MCF 10A (cell line): ENCODE measurements at places on chromosomes 5 and 9. TPM values are rescaled to one million over a fixed set of nuclear protein-coding genes. Genes with fewer than 3 reads are reported as not detected.

Gene DMRT3
- total RNA-seq: not detected in 2 replicates

Gene PCDHGB7
- total RNA-seq: 0.75 and 1.2 TPM in 2 replicates

Gene TAF11L10
- not detected in 2 replicates for total RNA-seq

Gene EIF4E1B
- total RNA-seq: not detected in 2 replicates

Gene GFI1B
- total RNA-seq: not detected in 2 replicates

Gene LRRC19
- total RNA-seq: not detected in 2 replicates

Gene CHMP5
- total RNA-seq: 67.6 and 85.1 TPM in 2 replicates

Gene FGF1
- total RNA-seq: 0.34 and 0.65 TPM in 2 replicates

Gene FGF18
- total RNA-seq: not detected in 2 replicates

Gene AMBP
- not detected in 2 replicates for total RNA-seq

Gene TMEM232
- 2.8 and 3.1 TPM in 2 replicates for total RNA-seq

- H3K27ac ChIP-seq: no peak overlapping the region
- no peak overlapping the region for H3K4me3 ChIP-seq
- DNase-seq: no peak
- H3K36me3 ChIP-seq: no peaks in the 10 kb centered on the region
- no peaks in the 10 kb centered on the region for H3K27me3 ChIP-seq
- H3K4me1 ChIP-seq: peaks cover 18% of the 10 kb centered on the region
Measured at GRCh38 chr9:95383185-95383676, 65.7 kb upstream of the FANCC start.

GRCh38 chr9:3296536-3296935 is 229.3 kb downstream of the RFX3 start:
- peaks cover 6% of the 10 kb centered on the region for H3K36me3 ChIP-seq
- H3K27ac ChIP-seq: no peak overlapping the region
- no peaks in the 10 kb centered on the region for H3K27me3 ChIP-seq
- H3K4me3 ChIP-seq: no peak overlapping the region

- peak; percentile 2 for DNase-seq
- no peak overlapping the region for H3K27ac ChIP-seq
- no peaks in the 10 kb centered on the region for H3K36me3 ChIP-seq
- H3K4me3 ChIP-seq: no peak overlapping the region
- H3K4me1 ChIP-seq: peaks cover 4% of the 10 kb centered on the region
Measured at GRCh38 chr5:84696651-84697050, 312.0 kb upstream of the EDIL3 start.

- DNase-seq: no peak
- H3K27ac ChIP-seq: no peak overlapping the region
- no peaks in the 10 kb centered on the region for H3K4me1 ChIP-seq
- H3K36me3 ChIP-seq: peaks cover 52% of the 10 kb centered on the region
- H3K4me3 ChIP-seq: no peak overlapping the region
Measured at GRCh38 chr5:123605822-123606221, 93.8 kb downstream of the CSNK1G3 start.

DNA sequence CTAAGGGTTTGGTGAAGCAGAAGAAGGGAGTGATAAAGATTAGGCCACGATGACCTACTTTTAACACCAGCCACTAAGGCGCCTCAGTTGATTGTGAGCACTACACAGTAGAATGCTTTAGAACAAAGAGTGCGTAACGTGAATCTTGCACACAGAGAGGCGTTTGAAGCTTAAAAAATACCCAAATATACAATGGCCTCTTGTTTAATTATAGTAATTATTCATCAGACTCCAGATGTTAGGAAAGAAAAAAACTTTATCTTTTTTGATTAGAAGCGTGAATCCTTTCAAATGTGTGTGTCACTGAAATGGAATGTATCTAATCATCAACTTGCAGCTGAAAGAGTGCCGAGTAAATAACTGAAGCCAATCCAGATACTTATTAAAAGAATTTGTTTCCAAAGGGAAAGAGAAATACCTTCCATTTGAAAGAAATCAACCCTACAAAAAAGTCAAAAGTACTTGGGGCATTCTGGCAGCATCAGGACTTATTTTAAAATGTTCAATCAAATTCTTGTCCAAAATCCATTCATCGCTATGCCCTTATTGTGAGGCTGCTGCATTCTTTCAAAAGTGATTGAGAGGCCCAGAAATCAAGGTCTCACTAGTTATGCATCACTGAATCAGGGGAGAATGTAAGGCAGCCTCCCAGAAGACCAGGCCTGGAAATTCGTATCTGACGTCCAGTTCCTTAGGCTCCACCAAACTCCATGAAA is 337.5 kb downstream of the ZNF608 start:
- H3K36me3 ChIP-seq: no peaks in the 10 kb centered on the region
- no peaks in the 10 kb centered on the region for H3K4me1 ChIP-seq
- no peaks in the 10 kb centered on the region for H3K27me3 ChIP-seq

GRCh38 chr5:39500551-39501175 is 75.9 kb upstream of the DAB2 start:
- DNase-seq: no peak
- peaks cover 15% of the 10 kb centered on the region for H3K4me1 ChIP-seq
- H3K27ac ChIP-seq: no peak overlapping the region
- H3K27me3 ChIP-seq: no peaks in the 10 kb centered on the region
- H3K4me3 ChIP-seq: no peak overlapping the region

DNA sequence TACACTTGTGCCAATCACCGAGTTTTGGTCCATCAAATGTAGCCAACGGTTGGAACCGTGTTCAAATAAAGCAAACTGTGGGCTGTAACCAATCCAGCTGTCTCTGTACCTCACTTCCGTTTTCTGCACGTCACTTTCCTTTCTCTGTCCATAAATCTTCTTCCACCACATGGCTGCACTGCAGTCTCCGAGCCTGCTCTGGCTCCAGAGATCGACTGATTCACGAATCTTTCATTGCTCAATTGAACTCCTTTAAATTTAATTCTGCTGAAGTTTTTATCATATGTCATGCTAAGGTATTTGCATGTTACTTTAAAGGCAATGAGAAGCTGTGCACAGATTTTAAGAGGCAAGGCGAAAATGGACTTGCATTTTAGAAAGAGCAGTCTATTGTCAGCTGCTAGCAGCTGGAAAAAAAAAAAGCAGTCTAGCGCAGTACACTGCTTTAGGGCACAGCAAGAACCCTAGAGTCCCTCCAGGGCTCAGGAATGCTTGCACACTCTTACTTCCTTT is 13.2 kb downstream of the TTC39B start:
- peaks cover 13% of the 10 kb centered on the region for H3K36me3 ChIP-seq
- no peak overlapping the region for H3K27ac ChIP-seq
- no peak for DNase-seq
- no peaks in the 10 kb centered on the region for H3K27me3 ChIP-seq
- peaks cover 21% of the 10 kb centered on the region for H3K4me1 ChIP-seq

- H3K27ac ChIP-seq: no peak overlapping the region
- peaks cover 34% of the 10 kb centered on the region for H3K4me1 ChIP-seq
Measured at GRCh38 chr5:132431632-132432031, 58.9 kb downstream of the IRF1 start.

DNA sequence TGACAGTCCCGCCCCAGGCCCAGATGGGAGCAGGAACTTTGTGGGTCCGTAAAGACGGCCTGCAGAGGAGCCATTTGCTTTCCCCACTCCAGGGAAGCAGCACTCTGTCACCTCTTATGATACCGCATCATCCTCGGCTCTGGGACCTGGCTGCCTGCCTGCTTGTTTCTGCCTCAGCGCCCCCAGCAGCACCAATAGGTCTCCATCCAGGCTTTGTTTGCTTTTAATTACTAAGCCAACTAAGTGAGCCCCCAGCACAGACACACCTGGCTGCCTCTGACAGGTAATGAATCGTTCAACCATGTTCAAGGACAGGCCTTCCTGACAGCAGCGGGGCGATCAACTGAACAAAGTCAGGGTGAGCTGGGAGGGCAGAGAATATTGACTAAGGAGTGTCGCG is 141.4 kb downstream of the C5orf15 start:
- DNase-seq: no peak
- H3K36me3 ChIP-seq: no peaks in the 10 kb centered on the region
- H3K27me3 ChIP-seq: peaks cover 15% of the 10 kb centered on the region
- H3K4me1 ChIP-seq: no peaks in the 10 kb centered on the region
- no peak overlapping the region for H3K27ac ChIP-seq
- H3K4me3 ChIP-seq: no peak overlapping the region

- DNase-seq: peak; percentile 54
- no peak overlapping the region for H3K27ac ChIP-seq
- no peak overlapping the region for H3K4me3 ChIP-seq
- H3K27me3 ChIP-seq: no peaks in the 10 kb centered on the region
Measured at GRCh38 chr5:166340039-166340438, 1951.4 kb upstream of the WWC1 start.

- DNase-seq: no peak
- H3K36me3 ChIP-seq: peaks cover 10% of the 10 kb centered on the region
- no peaks in the 10 kb centered on the region for H3K27me3 ChIP-seq
- H3K4me1 ChIP-seq: peaks cover 31% of the 10 kb centered on the region
- no peak overlapping the region for H3K4me3 ChIP-seq
Measured at GRCh38 chr9:129987047-129987446, 55.9 kb downstream of the FNBP1 start.

- no peaks in the 10 kb centered on the region for H3K36me3 ChIP-seq
- no peak for DNase-seq
- H3K27ac ChIP-seq: no peak overlapping the region
- no peaks in the 10 kb centered on the region for H3K4me1 ChIP-seq
Measured at GRCh38 chr5:174521449-174521848, 202.9 kb upstream of the MSX2 start.

DNA sequence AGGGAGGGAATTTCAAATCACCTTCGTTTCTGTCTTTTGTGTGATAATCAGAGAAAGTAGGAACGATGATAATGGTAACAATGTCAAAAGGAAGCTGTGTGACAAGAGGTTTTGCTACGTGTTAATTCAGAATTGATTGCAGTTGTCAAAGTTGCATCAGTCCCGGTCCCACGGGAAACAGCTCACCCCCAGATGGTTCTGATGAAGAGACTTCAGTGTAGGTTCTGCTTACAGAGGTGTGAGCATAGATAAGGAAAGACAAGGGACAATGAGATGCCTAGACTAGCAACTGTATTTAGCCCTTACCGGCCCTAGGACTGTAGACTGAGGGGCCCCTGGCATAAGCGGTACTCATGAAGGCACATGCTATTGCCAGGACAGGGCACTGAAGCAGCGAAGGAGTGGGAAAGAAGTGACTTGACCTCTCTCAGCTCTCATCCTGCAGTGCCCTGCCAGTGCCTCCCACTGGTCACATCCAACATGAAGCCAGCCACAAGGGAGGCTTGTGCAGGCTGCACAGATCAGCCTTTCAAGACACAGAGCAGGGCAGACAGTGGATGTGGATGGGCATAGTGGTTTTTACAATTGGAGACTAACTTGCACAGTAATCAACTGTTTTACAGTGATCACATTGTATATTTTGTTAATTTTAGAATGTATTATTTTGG is 21.1 kb downstream of the PDE8B start:
- no peak overlapping the region for H3K4me3 ChIP-seq
- H3K4me1 ChIP-seq: no peaks in the 10 kb centered on the region
- no peaks in the 10 kb centered on the region for H3K36me3 ChIP-seq
- H3K27ac ChIP-seq: no peak overlapping the region
- no peaks in the 10 kb centered on the region for H3K27me3 ChIP-seq

DNA sequence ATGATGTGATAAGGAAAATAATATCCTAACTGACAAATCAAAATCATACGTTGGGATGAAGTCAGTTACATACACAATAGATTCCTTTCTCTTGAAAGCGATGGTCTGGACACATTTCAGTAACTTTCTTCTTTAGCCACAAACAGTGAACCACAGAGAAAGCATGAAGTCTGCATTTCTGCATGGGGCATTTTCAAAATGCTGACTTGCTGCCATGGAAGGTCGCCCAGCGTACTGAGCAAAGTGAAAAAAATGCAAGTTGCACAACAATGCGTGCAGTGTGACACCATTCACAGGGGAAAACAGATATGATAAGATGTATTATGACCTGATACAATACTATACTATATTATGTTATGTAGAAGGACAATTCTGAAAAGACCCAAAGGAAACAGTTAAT is 146.3 kb downstream of the SNX18 start:
- H3K36me3 ChIP-seq: no peaks in the 10 kb centered on the region
- H3K27me3 ChIP-seq: no peaks in the 10 kb centered on the region
- H3K4me3 ChIP-seq: no peak overlapping the region
- peaks cover 9% of the 10 kb centered on the region for H3K4me1 ChIP-seq
- DNase-seq: peak; percentile 71
- no peak overlapping the region for H3K27ac ChIP-seq

DNA sequence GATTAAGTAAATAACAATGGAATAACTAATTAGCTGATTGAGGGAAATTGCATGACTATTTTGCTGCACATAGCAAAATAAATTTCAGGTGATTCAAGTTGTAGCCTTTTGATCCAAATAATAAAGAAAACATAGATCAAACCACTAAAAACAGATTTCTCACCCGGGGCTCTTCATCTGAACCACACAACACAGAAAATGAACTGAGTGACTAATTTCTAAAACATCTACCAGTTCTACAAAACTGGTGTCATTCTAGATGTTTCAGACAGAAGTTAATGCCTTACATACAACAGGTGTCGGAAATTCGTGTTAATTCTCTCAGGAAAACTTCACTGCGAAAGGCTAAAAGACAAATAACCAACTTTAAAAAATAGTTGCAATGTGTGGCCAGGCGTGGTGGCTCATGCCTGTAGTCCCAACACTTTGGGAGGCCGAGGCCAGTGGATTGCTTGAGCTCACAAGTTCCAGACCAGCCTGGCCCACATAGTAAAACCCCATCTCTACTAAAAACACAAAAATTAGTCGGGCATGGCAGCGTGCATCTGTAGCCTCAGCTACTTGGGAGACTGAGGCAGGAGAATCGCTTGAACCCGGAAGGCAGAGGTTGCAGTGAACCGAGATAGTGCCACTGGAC is 6.9 kb downstream of the PROP1 start:
- DNase-seq: no peak
- H3K27ac ChIP-seq: peak overlapping the region; percentile 27
- no peak overlapping the region for H3K4me3 ChIP-seq
- no peaks in the 10 kb centered on the region for H3K4me1 ChIP-seq
- no peaks in the 10 kb centered on the region for H3K27me3 ChIP-seq

DNA sequence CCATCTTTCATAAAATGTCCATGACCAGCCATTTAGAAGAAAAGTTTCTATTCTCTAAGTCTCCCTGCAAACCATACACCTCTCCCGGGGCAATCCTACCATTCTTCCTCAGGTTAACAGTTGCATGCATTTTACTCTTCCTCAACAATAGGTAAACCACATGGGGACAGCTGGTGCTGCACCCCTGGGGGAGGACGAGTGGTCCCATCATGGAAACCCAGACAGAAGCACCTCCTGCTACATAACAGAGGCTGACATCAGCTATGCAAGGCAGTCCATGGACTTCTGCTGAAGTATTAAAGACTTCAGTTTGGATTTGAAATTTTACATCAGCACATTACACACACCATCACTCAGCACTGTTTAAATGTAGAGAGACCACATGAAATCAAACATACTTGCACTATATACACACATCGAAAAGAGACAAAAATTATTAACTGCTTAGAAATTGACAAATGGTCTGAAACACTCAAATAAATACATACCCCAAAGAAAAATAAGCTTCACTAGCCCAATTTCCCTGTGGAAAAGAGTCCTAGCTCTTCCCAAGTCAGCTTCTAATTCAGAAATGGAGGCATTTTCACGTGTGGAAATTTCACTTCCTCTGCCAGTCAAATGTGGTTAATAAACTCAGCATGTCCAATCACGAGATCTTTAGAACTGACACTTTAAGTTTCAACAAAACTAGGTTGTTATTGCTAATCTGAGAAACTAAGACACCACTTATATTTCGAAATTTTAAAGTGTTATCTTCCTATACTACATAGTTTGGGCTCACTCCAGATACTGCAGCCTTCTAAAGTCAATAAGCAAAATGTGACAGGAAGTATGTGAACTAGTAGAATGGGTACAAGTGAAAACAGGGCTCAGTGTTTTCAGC is 173.4 kb downstream of the ROR2 start:
- DNase-seq: peak; percentile 53
- H3K27ac ChIP-seq: peak overlapping the region; percentile 7
- no peaks in the 10 kb centered on the region for H3K36me3 ChIP-seq

- DNase-seq: peak; percentile 96
- no peaks in the 10 kb centered on the region for H3K27me3 ChIP-seq
- H3K36me3 ChIP-seq: no peaks in the 10 kb centered on the region
Measured at GRCh38 chr5:153629027-153629895, 138.8 kb downstream of the GRIA1 start.
